ENCODE measurements at places on chromosomes 3 and 15. TPM values are rescaled to one million over a fixed set of nuclear protein-coding genes. Genes with fewer than 3 reads are reported as not detected.

GRCh38 chr3:99532246-99532645 lies 106.1 kb upstream of the COL8A1 start:
- no peak for DNase-seq

GRCh38 chr3:138817695-138818094 lies 17.0 kb downstream of the PIK3CB start:
- no peak for DNase-seq

DNA sequence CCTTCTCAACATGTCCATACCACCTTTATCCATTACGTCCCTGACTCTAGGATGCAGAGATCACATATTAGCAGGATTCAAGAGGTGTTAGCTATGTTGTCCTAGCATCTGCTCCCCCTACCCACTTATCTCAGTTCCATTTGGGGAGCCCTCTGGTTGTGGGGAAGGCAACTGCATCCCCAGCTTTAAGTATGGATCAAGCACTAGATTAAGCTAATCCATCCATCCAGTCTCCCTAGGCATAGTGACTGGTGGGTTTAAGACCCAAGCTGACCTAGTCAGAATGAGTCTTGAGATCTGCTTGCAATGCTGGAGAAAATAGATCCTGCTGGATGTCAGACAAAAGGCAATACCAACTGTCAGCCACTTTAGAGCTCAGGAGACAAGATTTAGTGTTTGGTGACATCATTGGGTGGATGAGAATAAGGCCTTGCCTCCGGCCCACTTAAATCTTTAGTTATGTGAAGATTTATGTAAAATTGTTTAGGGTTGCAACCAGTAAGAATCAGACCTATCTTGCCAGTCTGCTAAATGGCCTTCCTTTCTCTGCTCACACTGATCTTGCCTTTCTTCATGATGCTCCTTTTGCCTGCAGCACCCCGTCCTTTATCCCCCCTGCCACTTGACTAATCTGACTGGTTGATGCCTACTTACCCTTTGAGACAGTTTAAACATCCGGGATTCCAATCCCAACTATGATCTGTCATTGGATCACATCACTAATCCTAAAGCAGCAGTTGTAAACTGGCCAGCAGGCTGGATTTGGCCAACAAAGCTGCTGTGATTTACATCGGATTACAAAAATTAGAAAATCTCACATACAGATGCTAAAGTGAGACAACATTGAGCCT lies 2.1 kb upstream of the ISY1 start:
- DNase-seq = no peak

DNA sequence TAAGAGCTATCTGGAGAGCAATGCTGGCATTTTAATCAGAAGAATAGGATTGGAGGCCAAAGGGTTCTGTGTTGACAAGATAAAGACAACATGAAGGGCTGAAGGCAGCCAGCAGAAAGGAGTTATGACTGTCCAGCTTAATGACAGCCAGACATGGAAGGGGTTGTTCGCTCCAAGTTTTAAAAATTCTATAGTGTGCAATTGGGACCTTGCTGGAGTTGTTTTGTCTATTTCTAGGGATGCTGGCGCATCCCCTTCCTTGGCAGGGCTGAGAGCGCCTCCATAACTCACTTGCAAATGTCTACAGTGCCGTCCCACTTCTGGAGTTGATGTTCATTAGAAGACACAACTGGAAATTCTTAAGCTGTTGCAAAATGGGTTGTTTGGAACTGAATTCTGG lies 200.7 kb downstream of the TLE3 start:
- no peak for DNase-seq

- DNase-seq = no peak
Observed at GRCh38 chr15:39359771-39360170, 221.1 kb upstream of the THBS1 start.

DNA sequence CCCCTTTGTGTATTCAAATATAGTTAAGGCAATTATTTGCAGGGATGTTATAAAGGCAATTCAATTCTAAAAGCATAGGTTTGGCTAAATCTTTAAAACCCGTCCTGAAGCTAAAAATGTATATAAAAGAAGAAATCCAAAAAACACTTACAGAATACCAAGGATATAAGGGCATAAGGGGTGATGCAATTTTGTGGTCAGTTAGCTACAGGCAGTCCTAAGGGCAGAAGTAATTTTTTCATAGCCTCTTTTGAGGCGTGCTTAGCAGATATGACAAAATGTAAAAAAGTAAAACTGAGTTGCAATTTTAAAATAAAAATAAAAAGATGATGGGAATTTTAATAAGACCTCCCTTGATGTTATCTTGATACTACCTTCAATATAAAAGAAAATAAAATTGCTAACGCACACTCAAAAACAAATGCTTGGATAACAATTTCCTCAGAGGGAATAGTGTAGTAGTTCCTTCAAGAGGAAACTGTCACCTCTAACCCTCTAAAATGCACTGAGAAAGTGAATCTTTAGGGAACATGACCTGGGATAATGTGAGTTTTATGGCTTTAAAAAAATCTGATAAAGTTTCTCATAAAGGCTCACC lies 104.2 kb downstream of the MYH15 start:
- DNase-seq = no peak

The SNX33 gene
- 0.59 TPM for total RNA-seq

- no peak for DNase-seq
Observed at GRCh38 chr3:52521881-52522650, 11.6 kb downstream of the NT5DC2 start.

The CHL1 gene
- total RNA-seq = not detected

DNA sequence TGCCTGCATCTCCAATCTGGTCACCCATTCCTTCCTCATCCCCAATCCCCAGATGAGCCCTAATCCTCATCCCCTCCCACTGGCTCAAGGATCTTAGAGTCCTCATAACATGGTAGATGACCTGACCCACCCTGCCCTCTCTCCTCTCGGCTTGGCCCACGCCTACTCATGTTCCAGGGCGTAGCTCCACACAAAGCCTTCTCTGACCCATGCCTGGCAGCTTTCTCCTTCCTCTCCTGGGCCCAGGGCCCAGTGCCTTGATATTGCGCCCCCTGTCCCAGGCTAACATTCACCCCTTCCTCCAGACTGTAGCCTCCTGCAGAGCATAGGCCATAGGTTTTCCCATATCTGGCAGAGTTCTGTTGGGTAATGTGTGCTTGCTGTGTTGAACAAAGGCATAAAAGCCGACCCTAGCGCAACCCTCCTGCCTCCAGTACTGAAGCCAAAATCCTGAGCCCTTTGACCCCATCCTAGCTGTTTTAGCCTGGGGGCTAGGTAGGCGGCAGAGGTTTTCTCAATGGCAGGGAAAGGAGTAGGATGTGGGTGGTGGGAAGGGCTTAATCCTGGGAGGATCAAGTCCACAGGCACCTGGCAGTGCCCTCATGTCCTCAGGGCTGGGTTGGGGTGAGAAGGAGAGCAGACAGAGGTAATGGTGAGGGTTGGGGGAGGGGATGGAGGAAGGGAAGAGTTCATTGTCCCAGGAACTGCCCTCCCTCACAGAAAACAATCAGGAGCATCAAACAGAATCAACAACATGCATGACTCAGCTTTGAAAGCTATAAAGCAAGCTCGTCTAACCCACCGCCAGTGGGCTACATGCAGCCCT lies 35.5 kb downstream of the MESD start:
- DNase-seq = no peak

The UQCRC1 gene
- total RNA-seq = 75.5 TPM

The PYDC2 gene
- total RNA-seq = not detected
